ENCODE measurements at places on chromosomes 1 and 21.

DNA sequence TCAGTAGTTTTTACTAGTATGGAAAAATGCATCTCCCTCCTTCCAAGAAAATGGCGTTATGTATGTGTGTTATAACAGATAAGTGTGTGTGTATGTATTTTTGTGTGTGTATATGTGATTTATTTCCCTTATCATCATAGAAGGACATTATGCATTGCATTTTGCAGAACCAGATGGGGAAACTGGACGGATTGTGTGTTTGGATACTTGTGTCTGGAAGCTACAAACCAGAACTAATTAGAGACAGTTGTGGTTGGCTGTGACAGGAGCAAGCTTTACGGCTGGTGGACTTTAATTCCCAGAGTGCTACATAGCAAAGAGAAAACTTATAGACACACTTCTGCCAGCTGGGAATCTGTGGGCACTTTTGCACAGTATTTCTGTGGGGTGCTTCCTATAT, 162.5 kb downstream of the RWDD3 start:
- DNase-seq, result no peak

DNA sequence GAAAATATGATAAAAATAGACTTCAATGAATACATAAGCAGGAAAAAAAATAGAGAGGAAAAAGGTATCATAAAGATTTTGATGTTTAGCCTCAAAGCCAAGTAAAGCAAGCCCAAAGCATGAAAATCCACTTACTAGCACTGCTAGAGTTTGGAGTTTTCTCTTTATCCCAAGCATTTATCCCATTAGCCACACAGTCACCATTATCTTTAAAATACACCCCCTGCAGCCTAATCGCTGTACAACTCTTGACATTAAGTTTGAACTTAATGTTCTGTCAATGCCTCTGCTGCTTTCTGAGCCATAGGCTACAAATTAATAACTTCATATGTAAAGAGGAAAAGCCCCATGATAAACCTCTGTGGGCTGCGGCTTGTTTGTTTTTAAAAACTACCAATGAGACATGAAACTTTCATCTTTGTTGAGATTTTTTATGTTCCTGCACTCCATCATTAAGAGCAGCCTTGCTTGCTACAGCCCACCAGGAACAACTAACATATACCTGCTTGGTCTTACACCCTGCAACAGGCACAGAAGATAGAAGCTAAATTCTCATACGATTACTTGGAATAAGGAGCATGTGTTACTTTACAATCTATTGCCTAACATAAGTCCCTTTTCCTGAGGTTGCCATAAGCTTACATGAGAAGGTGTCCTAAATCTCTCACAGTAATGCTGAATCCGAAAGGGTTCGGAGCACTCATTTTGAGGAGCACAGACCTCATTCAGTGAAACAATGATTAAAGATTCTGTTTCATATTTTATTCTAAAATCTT, 202.4 kb downstream of the SMYD3 start:
- DNase-seq, result no peak

- no peak for DNase-seq
Observed at GRCh38 chr1:82897549-82897948, 1096.8 kb downstream of the ADGRL2 start.

GRCh38 chr1:82401116-82401515, 600.4 kb downstream of the ADGRL2 start:
- DNase-seq, result no peak

GRCh38 chr21:44376606-44377005, 23.2 kb downstream of the TRPM2 start:
- no peak for DNase-seq

GRCh38 chr1:219820551-219820950, 107.8 kb downstream of the SLC30A10 start:
- DNase-seq, result no peak

GRCh38 chr1:243963571-243963970, 87.5 kb upstream of the ZBTB18 start:
- no peak for DNase-seq

GRCh38 chr1:213584272-213584671, 403.5 kb upstream of the PROX1 start:
- no peak for DNase-seq

DNA sequence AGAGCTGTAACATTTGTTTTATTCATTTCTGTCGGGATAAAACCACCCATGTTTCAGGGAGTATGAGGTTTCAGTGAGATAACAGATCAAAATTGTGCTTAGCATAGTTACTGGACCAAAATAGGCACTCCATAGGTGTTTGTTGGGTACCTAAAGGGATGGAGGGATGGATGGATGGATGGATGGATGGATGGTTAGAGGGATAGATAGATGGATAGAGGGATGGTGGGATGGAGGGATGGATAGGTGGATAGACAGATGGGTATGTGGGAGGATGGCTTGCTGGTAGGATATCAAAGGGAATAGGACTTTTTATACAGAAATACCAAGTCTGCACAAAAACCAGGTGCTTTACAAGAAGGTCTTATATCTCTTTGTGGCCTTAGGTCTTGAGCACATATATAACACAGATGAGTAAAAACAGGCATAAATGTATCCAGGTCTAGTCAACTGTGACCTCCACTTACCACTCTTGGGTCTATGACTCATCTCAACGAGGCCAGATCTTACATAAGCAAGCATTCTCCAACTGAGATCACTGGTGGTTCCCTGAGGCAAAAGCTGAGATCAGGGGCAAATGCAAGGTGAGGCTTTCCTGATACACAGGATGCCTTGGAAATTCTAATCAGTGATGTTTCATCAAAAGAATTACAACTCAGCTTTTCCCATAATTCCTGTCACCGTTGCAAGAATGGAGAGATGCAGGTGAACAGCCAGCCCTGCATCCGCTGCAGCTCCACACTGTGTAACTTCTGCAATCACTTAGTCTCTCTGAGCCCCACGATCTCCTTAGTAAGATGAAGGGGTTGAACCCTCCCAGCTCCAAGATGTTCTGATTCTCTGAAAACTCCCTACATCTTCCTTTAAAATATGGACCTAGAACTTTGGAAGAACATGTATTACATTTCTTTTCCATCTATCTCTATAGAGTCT, 32.0 kb downstream of the PTAFR start:
- no peak for DNase-seq

DNA sequence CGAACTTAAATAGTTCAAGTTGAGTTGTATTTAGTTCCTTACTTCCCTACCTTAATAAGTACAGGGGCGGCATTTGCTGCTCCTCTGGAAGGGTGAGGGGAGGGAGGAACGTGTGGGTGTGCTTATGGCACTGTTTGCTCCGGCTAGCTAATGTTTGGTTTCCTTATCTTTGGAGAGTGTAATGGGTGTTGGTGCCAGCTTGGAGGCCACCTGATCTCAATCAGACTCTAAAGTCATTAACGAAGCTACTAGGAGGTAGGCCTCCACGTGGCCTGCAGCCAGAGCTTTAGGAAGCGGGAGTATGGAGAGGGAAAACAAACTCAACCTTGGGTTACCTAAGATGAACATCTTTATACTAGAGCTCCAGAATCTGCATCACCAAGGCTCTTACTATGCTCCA, 43.0 kb upstream of the RAP1A start:
- DNase-seq, result no peak

Data from neural progenitor cell (in vitro differentiated cells).